ENCODE measurements at places on chromosomes 1 and 21. TPM values are rescaled to one million over a fixed set of nuclear protein-coding genes. Genes with fewer than 3 reads are reported as not detected.

The MTARC2 gene
- 3.0 TPM for total RNA-seq

DNA sequence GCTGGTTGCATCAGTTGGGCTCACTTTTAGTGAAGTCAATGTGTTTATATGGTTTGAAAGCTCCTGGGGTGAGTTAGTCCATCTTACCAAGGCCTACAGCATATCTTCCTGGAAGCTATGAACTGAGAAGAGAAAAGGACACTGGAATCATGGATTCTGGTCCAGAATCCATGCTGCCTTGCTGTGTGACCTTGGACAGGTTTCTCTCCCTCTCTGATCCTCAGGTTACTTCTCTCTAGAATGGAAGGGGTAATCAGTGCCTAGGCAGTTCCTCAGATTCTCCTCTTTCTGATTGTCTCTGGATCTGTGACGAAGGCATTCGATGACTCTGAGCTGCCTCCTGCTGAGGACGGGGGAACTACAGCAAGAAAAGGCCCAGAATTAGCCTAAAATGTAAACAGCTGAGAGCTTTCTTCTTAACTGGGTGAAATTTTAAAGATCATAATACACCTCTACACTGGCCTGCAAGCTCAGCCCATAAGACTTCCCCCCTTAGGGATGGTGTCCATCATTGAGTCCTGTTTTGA, 425.0 kb upstream of the VAMP3 start:
- no peak for ATAC-seq

- no peak for ATAC-seq
Observed at GRCh38 chr1:11898831-11899467, 27.3 kb downstream of the KIAA2013 start.

The PLEKHG5 gene
- 24.4 TPM for total RNA-seq

- peak; percentile 86 for ATAC-seq
Observed at GRCh38 chr1:84582802-84583587, 8.8 kb upstream of the CTBS start.

All from esophagus mucosa (tissue), 1 donor.